ENCODE measurements at places on chromosomes 1 and 21.

- peak; percentile 1 for DNase-seq
Measured at GRCh38 chr1:228398741-228399461, 7.7 kb downstream of the TRIM11 start.

- no peak for DNase-seq
Measured at GRCh38 chr1:84687714-84688462, 2.4 kb downstream of the SSX2IP start.

GRCh38 chr1:21872445-21873079 is 60.5 kb downstream of the LDLRAD2 start:
- DNase-seq = no peak

- DNase-seq = no peak
Measured at GRCh38 chr1:200250469-200250868, 159.4 kb downstream of the ZNF281 start.

DNA sequence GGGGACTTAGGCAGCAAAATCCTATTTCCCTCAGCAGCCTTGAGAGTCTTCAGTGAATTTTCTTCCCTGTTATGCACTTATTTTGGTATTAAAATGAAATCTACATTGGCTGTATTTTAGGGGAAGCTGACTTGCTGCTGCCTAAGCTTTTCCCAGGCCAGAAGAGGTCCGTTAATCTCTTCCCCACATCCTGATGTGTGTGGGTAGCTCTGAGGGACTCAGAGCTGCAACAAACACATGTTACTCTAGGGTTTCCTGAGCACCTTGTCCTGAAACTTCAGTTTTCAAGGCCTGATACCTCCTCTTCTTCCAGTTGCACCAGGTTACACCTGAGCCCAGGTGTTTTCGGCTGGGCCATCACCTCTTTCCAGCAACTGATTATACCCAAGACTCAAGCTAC is 51.5 kb downstream of the SYT6 start:
- no peak for DNase-seq

GRCh38 chr1:167541610-167542009 is 12.0 kb downstream of the CREG1 start:
- no peak for DNase-seq
